ENCODE measurements at places on chromosomes 4 and X.

- no peak for DNase-seq
Measured at GRCh38 chr4:139242511-139243051, 37.4 kb downstream of the MGARP start.

GRCh38 chr4:15793506-15794363 lies 15.6 kb downstream of the CD38 start:
- DNase-seq = no peak

- DNase-seq = no peak
Measured at GRCh38 chr4:25892796-25893195, 21.2 kb upstream of the SMIM20 start.

- DNase-seq = no peak
Measured at GRCh38 chrX:123171781-123172180, 12.3 kb upstream of the GRIA3 start.

GRCh38 chr4:84690481-84690880 lies 107.6 kb downstream of the CDS1 start:
- no peak for DNase-seq

All from stimulated activated CD4-positive, alpha-beta T cell treated with anti-CD3 and anti-CD28 coated beads, Interleukin-15, amount 100 ng/mL, for 1 hour (primary cell).